Activated T-helper 9 cell treated with anti-CD3 and anti-CD28 coated beads, Interleukin-2, amount 50 U/mL, for 16 hours (primary cell): ENCODE measurements at places on chromosomes 1 and 21.

- DNase-seq, result no peak
These were observed 653 bp upstream of the IFFO2 start for GRCh38 chr1:18957136-18957521.

DNA sequence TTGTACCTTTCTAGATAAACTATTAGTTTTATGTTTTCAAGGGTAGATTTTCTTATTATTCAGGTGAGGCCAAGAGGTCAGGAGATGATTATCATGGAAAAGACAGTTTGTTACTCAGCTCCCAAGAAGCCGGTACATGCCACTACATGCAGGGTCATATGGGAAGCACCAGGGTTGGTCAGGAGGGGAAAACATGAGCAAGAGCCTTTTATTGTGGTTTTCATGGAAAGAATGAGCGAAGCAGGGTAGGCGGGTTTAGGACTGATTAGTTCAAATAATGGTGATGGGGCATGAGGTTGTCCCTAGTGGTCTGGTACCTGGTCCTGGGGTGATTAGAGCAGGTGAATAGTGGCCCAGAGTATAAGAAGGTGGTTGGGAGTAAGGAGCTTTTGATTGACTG, 189.9 kb downstream of the APP start:
- DNase-seq, result no peak

- DNase-seq, result no peak
These were observed 137.1 kb upstream of the RAB4A start for GRCh38 chr1:229133811-229134210.

GRCh38 chr1:67787746-67788145, 45.5 kb downstream of the GNG12 start:
- DNase-seq, result no peak

DNA sequence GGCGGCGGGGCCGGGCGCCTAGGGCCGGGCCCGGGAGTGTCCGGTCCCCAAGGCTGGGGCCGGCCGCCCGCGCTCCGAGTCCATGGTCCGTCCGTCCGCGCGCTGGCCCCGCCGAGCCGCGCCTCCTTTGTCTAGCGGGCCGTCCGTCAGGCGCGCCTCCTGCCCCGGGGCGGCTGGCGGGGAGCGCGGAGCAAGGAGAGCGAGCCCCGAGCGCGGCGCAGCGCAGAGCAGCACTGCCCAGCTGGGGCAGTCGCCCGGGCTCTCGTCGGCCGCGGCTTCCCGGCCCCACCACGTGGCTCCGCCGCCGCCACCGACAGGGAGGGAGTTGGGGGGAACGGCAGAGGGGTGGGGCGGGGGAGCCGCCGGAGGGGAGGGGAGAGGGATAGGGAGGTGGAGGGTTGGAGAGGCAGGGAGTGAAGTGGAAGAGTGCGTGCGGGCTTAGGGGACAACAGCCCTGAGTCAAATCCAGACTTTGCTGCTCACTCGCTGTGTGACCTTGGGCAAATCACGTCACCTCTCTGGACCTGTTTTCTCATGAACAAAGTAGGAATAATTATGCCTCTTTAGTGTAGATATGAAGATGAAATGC, at the start of gene NKAIN1:
Gene NKAIN1 (minus strand): TSS at position 235 of the 589 bp plus-strand sequence. CDS start 340 bp downstream, outside the sequence.
- DNase-seq, result no peak

DNA sequence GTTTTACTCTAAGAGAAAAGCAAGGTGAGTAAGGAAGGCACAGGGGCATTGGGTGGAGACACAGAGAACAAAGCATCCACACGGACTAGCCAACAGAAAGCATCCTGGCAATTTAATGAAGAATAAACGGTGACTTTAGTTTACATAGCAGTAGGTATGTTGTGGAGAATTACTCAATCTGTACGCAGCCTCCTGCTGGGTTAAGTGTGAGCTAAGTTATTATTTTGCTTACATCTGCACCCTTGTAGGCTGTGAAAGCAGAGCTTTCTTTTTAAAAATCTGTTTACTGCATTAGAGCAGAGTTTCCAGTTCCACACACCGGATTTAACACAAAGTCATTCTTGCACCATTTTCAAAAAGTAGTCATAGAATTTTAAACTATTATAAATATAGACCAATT, 144.5 kb downstream of the AKT3 start:
- DNase-seq, result no peak

DNA sequence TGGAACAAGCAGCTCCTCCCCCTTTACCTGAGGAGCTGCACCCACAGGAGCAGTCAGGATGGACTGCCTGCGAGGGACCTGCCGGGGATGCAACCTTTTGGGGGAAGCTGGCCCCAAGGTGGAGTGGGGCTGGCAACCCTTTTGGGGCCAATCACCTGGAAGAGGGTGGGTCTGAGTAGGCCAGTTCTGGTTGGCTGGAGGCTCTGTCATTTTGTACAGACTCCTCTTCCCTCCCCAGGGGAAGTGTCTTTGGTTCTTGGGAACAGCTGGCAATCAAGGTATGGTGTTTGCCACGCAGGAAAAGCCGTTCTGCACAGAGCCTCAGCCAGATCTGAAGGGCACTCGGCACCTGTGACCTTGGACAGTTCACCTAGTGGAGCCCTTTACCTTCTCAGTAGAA, 280 bp upstream of the A3GALT2 start:
- DNase-seq, result no peak

- no peak for DNase-seq
These were observed 8.2 kb upstream of the CBR3 start for GRCh38 chr21:36126621-36127110.

DNA sequence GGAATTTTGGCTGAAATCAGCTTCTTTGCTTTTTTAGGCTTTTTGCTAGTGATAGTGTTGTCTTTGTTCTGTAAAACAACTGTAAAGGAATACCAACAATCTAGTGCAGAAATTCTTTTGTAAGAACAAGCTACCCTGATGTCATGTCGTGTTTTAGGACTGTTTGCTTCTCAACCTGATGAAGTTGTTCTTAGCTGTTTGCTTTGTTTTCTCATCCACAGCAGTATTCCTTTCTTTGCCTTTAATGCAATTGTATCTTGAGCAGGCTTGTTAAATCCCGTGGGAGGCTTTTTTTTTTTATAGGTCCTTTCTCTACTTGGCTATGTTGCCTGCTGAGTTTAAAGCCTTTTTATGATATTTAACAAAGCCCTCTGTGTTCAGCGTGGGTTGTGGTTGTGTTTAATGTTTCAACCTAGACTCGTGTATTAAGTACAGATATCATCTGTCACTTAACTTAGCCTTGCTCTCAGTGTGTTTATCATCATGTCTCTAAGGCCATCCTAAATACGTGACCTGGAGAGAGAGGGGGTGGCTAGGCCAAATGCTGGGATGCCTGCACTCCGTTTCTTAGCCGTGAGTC, 31.6 kb downstream of the ADARB1 start:
- DNase-seq, result no peak

DNA sequence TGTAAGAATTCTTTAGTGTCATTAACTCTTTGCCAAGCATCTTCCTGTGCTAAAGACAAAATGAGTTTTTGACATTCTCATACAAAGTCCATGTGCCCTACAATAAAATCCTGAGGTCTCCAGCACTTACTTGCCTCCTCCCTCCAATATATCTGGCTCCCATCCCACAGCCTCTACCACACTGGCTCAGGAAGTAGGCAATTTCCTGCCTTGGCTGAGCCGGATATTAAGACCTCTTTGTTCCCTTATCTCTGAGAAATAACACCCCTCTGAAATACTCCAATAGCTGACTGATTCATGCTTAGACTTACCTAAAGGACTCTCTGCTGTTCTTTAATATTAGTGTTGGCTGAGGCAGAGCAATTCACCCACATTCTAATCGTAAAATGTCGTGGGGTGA, 37.6 kb upstream of the GORAB start:
- no peak for DNase-seq
